ENCODE measurements at places on chromosomes 7 and 10. TPM values are rescaled to one million over a fixed set of nuclear protein-coding genes. Genes with fewer than 3 reads are reported as not detected.
A peak's percentile ranks its signal among the peaks of the same experiment; 100 is the strongest.

NAT16 gene
- not detected for total RNA-seq

- DNase-seq, result peak; percentile 59
Measured at GRCh38 chr10:113590581-113590980, 37.7 kb downstream of the HABP2 start.

GRCh38 chr10:103667356-103667755 lies 173.9 kb downstream of the NEURL1 start:
- DNase-seq, result no peak

GRCh38 chr7:156496865-156497264 lies 143.7 kb upstream of the RNF32 start:
- DNase-seq, result no peak

ELOVL3 gene
- not detected for total RNA-seq

SPDYE2B gene
- total RNA-seq, result not detected

- DNase-seq, result no peak
Measured at GRCh38 chr7:22255834-22256233, 101.1 kb downstream of the RAPGEF5 start.

GRCh38 chr10:43339136-43339535 lies 32.3 kb upstream of the FXYD4 start:
- no peak for DNase-seq

GRCh38 chr10:72108830-72109635 lies 20.7 kb upstream of the SPOCK2 start:
- DNase-seq, result no peak

GRCh38 chr7:158766570-158767281 lies 62.1 kb upstream of the NCAPG2 start:
- no peak for DNase-seq

DNA sequence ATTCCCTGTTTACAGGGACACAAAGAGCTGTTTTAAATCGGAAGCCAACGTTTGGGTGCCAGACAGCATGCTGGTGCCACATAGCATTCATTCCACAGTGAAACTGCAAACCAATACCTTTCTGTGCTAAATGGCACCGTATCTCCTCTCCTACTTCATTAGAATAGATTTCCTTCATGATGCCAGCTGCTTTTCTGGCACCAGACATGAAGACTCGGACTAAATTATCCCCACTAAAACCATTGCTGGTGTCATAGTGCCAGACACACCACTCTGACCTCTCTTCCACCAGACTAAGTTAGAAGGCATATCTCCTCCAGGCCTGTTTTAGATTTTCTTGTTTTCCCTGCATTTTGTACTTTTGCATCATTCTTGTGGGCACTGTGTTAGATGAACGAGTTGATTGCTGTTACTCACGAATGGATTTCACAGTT lies 155.1 kb downstream of the ETV1 start:
- DNase-seq, result no peak

CTTNBP2 gene
- 0.64 TPM for total RNA-seq

ABCC2 gene
- total RNA-seq, result 0.61 TPM

DNA sequence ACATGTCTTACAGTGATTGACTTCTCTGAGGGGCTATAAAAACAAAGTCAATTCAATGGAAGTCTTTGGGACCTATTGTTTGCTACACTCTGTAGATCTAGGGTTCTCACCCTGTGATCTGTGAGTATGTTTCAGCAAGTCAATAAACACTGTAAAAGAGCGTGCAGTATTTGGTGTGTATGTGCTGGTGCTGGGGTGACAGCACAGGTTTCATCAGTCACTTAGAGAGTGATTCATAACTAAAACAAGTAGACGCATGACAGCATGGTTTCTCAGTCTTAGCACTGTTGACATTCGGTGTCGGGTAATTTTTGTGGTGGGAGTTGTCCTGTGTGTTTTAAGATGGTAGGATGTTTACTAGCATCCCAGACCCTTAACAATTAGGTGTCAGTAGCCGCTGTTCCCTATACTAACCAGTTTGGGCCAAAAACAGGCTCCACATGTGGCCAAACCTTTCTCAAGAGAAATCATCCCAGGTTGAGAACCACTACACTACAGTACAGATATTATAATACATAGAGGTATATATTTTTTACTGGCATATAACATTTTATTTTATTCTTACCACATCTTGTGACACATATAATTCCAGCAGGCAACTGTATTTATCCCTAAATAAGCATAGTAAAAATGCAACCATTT lies 411.8 kb downstream of the ARL4A start:
- no peak for DNase-seq

DNA sequence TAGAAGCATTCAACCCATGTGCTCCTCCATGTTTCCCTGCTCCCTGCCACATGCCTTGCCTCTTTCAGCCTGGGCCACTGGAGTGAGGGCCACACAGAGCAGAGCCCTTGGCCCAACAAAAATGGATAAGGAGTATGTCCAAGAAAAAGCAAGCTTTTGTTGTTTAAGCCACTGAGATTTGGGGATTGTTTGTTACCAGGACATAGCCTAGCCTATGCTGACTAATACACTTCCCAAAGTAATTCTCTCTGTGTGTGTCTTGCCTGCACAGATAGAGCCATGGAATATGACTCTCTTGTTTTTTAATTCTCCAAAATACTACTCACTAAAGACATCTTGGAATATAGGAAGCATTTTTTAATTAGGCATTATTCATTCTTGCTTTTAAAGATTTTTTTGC lies 13.5 kb upstream of the ITIH2 start:
- DNase-seq, result no peak

NODAL gene
- total RNA-seq, result not detected

NEBL gene
- 1.2 TPM for total RNA-seq

TBC1D12 gene
- total RNA-seq, result 5.0 TPM

ZDHHC6 gene
- 10.8 TPM for total RNA-seq

GRCh38 chr10:3931224-3931623 lies 146.2 kb upstream of the KLF6 start:
- DNase-seq, result no peak

MRLN gene
- 82.0 TPM for total RNA-seq

- no peak for DNase-seq
Measured at GRCh38 chr7:151079199-151079910, 1.3 kb downstream of the FASTK start.

- no peak for DNase-seq
Measured at GRCh38 chr10:3310016-3310784, 137.6 kb upstream of the PITRM1 start.

- DNase-seq, result no peak
Measured at GRCh38 chr10:118521415-118522117, 73.9 kb downstream of the PRLHR start.

- no peak for DNase-seq
Measured at GRCh38 chr10:113386005-113386404, 166.8 kb upstream of the HABP2 start.

- no peak for DNase-seq
Measured at GRCh38 chr10:44042075-44042770, 342.7 kb downstream of the CXCL12 start.

ABCB4 gene
- 4.0 TPM for total RNA-seq

DNA sequence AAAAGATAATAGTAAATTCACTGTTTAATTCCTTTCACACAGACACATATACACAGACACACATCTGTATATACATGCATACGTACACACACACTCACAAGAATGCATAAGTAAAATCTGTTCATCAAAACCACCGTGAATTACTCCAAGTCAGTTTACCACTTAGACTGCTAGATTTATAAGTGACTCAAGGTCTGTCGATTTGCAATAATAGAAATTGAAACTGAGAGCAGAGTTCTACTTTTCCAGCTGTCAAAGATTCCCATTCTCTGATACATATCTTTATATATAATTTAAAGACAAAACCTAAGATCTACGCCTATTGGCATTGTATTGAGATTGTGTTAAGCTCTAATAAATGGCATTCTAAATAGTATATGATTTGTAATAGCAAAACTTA lies 9.9 kb upstream of the HGF start:
- no peak for DNase-seq

DNA sequence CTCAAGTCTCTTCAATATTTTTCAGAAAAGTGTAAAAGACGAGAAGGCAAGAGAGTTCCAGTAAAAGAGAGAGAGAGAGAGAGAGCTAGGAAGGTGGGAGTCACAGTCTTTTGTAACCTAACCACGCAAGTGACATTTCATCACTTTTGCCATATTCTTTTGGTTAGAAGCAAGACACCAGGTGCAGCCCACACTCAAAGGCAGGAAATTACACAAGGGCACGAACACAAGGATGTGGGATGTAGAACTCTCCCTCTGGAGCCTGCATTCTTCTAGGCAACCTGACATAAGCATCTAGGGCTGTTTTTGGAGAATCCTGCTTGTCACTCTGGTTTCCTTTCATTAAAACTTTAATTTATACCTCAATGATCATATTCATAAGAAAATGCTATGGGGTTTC lies 1213.1 kb downstream of the DNAJB9 start:
- DNase-seq, result no peak

DNA sequence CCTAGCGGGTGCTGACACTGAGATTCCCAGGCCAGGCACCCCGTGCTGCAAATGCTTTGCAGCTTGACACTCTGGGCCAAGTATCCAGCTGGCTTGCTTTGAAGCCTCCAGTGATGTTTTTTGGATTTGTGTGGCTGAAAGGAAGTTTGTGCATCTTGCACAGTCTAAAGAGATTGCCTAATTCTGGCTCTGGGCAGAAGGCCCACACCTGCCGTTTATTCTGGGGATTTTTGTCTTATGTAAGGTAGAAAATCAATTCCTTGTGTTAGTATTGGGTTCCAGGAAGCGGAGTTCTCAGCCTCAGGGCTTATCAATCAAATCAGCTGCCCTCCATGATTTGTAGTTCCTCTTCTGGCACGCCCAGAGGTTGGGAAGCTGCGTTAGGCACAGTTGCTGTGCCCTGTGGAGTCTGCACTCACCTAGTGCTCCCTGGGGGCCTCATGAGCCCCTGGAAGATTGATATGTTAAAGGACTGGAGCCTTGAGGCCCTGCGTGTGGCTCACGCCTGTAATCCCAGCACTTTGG lies 8.4 kb upstream of the PURB start:
- DNase-seq, result no peak

DNA sequence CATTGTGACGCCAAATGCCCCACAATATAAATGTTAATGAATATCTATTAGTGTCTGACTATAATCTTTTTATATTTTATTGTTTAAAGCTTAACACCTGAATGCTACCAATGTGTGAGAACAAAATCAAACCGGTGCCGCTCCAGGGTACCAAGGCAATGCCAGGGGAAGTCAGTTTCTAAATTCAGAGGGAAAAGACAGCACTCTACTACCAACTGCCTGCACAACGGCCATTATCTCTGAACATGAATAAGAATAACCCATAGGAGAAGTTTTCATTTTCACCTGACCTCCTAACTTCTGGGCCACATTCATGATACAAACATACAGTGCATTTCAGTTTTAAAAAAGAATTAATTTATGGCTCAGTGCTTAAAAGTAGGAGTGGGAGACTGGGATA lies 21.7 kb downstream of the USP6NL start:
- DNase-seq, result no peak

PON1 gene
- not detected for total RNA-seq

DNA sequence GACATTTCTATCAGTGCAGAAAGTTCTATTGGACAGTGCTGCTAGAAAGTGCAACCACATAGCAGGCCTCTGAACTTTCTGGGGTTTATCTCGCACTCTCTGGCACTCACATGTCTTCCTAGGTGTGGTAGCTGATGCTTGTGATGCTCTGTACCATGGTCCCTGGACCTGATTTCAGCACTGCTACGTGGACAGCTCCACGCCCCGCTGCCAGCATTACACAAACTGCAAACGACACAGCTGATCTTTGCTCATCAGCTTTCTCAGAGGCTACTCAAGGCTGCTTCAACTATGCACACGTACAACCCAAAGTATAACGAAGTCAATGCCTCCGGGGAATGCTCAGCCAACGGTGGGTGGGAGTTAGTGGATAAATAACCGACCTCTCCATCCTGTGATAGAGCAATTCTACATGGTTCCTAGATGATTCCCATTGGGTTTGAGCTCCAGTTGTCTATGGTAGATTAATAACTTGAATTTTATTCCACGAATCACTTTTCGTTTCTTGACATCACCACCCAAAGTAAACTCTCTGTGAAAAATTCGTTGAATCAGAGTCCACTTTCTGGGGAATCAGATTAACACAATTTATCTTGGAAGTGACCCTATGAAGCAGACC lies 302.5 kb downstream of the ACTR3B start:
- no peak for DNase-seq

ELAPOR2 gene
- total RNA-seq, result 8.7 TPM

ALOX5 gene
- 2.0 TPM for total RNA-seq

- no peak for DNase-seq
Measured at GRCh38 chr10:29140991-29141390, 147.9 kb upstream of the LYZL1 start.

ZFAND4 gene
- total RNA-seq, result 7.0 TPM

OR6B1 gene
- total RNA-seq, result not detected

GRCh38 chr10:106504536-106504935 lies 660.0 kb downstream of the SORCS1 start:
- DNase-seq, result no peak

GRCh38 chr10:133140417-133141143 lies 19.4 kb upstream of the KNDC1 start:
- DNase-seq, result peak; percentile 33

DNA sequence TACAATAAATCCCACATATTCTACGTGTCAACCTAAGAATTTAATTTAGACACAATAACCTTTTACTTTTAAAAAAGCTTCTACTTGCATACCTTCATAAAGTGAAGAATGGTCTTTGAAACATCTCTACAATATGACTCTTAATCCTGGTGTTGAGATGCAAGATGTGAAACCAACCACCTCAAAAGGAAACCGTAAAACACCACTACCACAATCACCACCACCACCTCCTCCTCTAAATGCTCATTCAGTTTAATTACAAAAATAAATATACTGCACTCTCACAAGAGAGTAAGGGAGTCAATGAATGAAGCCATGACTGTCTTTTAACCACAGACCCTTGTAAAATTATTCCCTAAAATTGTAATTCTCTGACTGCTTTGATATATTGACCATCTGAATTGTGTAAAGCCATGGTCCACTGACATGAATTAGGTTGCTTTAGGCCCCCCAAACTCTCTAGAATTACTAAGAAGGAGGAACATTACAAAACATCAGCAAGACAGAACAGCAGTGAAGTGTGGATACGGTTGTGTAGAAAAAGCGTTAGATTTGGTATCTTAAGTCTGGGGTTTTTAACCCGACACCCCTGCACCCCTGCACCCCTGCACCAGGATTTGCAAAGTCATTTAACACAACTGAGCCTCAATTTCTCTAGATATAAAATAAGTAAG lies 171.4 kb downstream of the SFMBT2 start:
- no peak for DNase-seq

CCDC126 gene
- total RNA-seq, result 9.8 TPM

- peak; percentile 49 for DNase-seq
Measured at GRCh38 chr10:46520941-46521340, 35.5 kb downstream of the GPRIN2 start.

- DNase-seq, result no peak
Measured at GRCh38 chr10:97384641-97385040, 16.5 kb downstream of the RRP12 start.

Measured in psoas muscle (tissue), 8 donors.